Osteoblast (primary cell): ENCODE measurements at places on chromosomes 6 and 20. TPM values are rescaled to one million over a fixed set of nuclear protein-coding genes. Genes with fewer than 3 reads are reported as not detected.

- peaks cover 8% of the 10 kb centered on the region for H3K4me1 ChIP-seq
- H3K36me3 ChIP-seq: no peaks in the 10 kb centered on the region
Observed at GRCh38 chr6:34232901-34233300, 3.8 kb upstream of the HMGA1 start.

DNA sequence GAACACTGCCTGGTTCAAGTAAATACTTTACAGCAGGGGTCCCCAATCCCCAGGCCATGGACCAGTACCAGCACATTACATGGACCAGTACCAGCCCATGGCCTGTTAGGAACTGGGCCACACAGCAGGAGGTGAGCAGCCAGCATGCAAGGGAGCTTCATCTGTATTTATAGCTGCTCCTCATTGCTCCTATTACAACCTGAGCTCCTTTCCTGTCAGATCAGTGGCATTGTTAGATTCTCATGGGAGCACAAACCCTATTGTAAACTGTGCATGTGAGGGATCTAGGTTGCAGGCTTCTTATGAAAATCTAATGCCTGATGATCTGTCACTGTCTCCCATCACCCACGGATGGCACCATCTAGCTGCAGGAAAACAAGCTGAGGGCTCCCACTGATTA lies 12.0 kb upstream of the RBPJL start:
- DNase-seq: no peak
- H3K27me3 ChIP-seq: peaks cover 16% of the 10 kb centered on the region
- H3K27ac ChIP-seq: no peak overlapping the region
- H3K36me3 ChIP-seq: no peaks in the 10 kb centered on the region
- H3K4me1 ChIP-seq: peaks cover 7% of the 10 kb centered on the region

Gene KAT14
- 17.4 and 20.6 TPM in 2 replicates for total RNA-seq

- no peak overlapping the region for H3K4me3 ChIP-seq
- no peaks in the 10 kb centered on the region for H3K36me3 ChIP-seq
Observed at GRCh38 chr20:11155156-11155756, 481.5 kb upstream of the JAG1 start.

Gene C20orf202
- total RNA-seq: under 0.01 TPM in 1 of 2 replicates, not detected in the other

DNA sequence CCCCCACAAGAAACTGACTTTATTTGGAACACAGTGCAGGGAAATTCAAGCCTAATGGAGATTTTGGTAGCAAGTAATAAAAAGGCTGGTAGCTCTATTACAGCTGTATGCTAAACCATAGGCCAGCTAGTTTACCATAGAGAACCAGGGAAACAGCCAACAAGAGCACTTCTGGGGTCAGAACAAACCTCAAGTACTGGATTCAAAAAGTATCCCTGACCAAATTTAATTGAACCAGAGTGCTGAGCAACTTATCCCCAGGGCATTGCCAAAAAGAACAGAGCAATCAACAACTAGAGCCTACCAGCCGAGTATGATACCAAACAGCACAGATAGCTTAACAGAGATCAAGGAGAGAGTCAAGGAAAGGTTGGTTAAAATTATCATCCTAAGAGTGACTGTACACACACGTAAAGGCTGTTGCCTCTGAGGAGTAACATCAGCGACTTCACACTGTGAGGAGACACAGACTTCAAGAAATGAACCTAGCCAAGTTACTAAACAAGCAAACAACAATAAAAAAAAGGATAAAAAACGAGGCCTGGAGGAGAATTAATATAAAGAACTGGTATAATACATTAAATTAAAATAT lies 11.5 kb upstream of the ASF1A start:
- H3K4me1 ChIP-seq: peaks cover 8% of the 10 kb centered on the region
- no peaks in the 10 kb centered on the region for H3K27me3 ChIP-seq
- H3K4me3 ChIP-seq: no peak overlapping the region
- H3K27ac ChIP-seq: no peak overlapping the region
- no peaks in the 10 kb centered on the region for H3K36me3 ChIP-seq

Gene NKAIN4
- not detected in 2 replicates for total RNA-seq

DNA sequence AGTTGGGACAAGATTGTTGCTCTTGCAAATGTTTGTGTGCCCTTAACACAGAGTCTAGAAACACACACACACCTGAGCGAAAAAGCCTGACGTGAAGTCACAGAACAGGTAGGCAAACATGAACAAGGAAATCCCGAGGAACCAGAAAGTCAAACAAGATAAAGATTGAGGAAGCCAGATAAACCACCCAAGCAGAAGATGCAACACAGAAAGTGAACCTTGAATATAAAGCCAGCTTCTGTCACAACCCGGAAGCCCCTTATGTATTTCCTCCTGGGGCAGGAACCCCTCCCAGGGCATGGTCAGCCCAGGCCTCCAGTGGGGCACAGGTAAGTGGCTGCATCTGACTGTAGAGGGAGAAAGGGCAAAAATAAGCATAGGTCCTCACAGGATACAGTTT lies 158.2 kb upstream of the SUPT3H start:
- no peak overlapping the region for H3K27ac ChIP-seq
- peaks cover 21% of the 10 kb centered on the region for H3K4me1 ChIP-seq
- H3K27me3 ChIP-seq: no peaks in the 10 kb centered on the region
- no peak for DNase-seq
- peaks cover 16% of the 10 kb centered on the region for H3K36me3 ChIP-seq

DNA sequence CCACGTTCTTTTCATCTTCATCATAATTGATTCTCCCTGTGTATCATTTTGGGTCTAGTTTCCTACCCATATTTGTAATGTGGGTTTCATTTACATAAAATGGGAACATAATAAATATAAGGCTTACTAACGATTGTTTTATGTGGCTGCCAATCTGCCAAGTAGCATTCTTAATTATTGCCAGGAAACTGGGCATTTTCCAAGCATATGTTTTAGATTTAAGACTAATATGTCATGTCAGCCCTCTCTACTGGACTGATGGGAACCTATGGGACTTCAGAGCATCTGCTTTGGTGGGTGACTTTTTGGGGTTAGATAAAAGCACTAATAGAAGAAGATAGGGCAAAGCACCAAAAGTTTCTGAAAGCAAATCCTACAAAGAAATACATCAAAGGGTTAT lies 157.5 kb downstream of the TBX18 start:
- no peaks in the 10 kb centered on the region for H3K27me3 ChIP-seq
- no peak overlapping the region for H3K4me3 ChIP-seq
- peaks cover 16% of the 10 kb centered on the region for H3K4me1 ChIP-seq
- H3K36me3 ChIP-seq: no peaks in the 10 kb centered on the region
- no peak overlapping the region for H3K27ac ChIP-seq

GRCh38 chr20:33130568-33131061 lies 37.3 kb upstream of the BPIFA2 start:
- no peaks in the 10 kb centered on the region for H3K4me1 ChIP-seq
- no peak for DNase-seq
- H3K27me3 ChIP-seq: peaks cover 2% of the 10 kb centered on the region
- no peaks in the 10 kb centered on the region for H3K36me3 ChIP-seq
- no peak overlapping the region for H3K27ac ChIP-seq
- no peak overlapping the region for H3K4me3 ChIP-seq

GRCh38 chr20:63007646-63008488 lies 1.1 kb upstream of the BHLHE23 start:
- no peaks in the 10 kb centered on the region for H3K4me1 ChIP-seq
- H3K27me3 ChIP-seq: peaks cover 92% of the 10 kb centered on the region
- no peak for DNase-seq
- no peaks in the 10 kb centered on the region for H3K36me3 ChIP-seq
- H3K27ac ChIP-seq: no peak overlapping the region
- no peak overlapping the region for H3K4me3 ChIP-seq

GRCh38 chr6:147040121-147040910 lies 163.9 kb upstream of the STXBP5 start:
- H3K4me3 ChIP-seq: no peak overlapping the region
- H3K27ac ChIP-seq: no peak overlapping the region
- H3K36me3 ChIP-seq: no peaks in the 10 kb centered on the region

Gene RGS19
- total RNA-seq: 5.3 and 6.9 TPM in 2 replicates

DNA sequence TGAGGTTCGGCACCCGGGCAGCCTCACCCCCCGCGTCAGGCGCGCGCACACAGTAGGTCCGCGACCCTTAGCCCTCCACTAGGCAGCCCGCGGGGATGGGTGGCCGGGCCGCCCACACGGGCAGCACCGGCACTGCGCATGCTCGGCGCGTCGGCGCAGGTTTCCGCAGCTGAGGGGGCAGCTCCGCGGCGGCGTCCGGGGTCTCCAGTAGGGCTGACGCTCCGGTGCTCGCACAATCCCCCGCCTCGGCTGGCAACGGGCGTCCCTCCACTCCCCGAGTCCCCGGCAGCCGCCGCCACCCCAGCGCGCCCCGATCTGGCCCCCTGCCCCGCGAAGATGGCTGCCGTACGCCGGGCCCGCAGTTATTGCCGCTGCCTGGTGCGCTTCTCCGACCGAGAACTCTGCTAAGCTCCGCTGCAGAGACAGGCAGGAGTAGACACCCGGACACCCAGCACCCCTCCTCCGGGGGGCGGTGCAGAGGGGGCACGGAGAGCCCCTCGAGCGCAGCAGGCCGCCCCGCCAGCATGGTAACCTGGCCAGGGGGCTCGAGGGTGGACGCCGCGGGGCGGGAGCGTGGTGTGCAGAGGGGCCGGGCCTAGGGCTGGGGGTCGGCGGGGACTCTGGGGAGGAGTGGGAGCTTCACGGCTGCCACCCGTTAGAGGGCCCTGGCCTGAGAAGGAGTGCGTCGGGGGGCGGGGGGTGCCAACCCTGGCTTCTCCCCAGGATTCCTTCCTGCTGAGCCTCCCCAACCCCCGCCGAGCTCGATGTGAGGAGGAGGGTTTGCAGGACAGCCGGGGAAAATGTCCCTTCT lies at the start of gene FBXO9:
Gene FBXO9, plus strand, starts transcription at position 139 of the 811 bp plus-strand sequence. Its CDS starts 386 bp downstream, at position 525.
- no peaks in the 10 kb centered on the region for H3K27me3 ChIP-seq
- peak within 1 kb of the TSS; percentile 92 for H3K4me3 ChIP-seq
- H3K36me3 ChIP-seq: no peaks in the 10 kb centered on the region
- peak within 1 kb of the TSS; percentile 75 for H3K27ac ChIP-seq
- peak; percentile 95 for DNase-seq

Gene MYH7B
- total RNA-seq: 0.29 and 0.36 TPM in 2 replicates

Gene FITM2
- total RNA-seq: 7.1 and 7.2 TPM in 2 replicates

DNA sequence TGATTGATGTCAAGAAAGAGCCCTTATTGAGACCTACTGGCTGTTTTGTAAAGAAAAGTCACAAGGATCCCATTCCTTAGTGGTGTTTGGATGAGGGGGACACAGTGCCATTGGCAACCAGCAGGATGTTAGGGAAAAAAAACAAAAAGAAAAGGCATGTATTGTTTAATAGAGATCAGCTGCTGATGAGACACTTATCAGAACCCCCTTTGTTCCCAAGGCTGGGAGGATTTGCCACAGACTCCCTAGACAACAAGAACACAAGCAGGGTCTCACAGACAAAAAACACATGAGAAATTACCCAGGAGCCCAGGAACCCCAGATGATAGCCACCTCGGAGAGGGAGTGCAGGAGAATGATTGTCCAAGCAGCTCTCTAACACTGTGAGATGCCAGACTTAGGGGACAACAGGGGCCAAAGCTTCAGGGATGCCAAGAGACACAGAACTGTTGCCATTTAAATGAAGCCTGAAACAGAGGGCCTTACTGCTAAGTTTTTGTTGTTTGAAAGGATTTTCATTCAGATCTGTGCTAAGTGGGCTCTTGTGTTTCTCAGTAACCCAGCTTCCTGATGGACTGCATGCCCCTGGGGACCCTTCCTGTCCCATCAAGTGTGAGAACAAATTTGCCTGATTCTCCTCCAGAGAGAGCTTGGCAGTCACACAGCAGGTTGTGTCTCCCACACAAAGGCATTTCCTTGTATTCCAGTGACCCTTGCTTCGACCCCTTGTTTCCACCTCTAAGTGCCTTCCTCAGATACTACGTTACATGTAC lies 48.7 kb upstream of the HEY2 start:
- no peaks in the 10 kb centered on the region for H3K36me3 ChIP-seq
- H3K4me3 ChIP-seq: no peak overlapping the region
- H3K4me1 ChIP-seq: no peaks in the 10 kb centered on the region
- H3K27me3 ChIP-seq: no peaks in the 10 kb centered on the region
- no peak overlapping the region for H3K27ac ChIP-seq

Gene BPIFB1
- not detected in 2 replicates for total RNA-seq

- no peak for DNase-seq
- H3K4me3 ChIP-seq: no peak overlapping the region
- no peak overlapping the region for H3K27ac ChIP-seq
- H3K27me3 ChIP-seq: peaks cover 3% of the 10 kb centered on the region
- H3K4me1 ChIP-seq: peaks cover 10% of the 10 kb centered on the region
Observed at GRCh38 chr6:87807475-87807874, 105.4 kb upstream of the AKIRIN2 start.

DNA sequence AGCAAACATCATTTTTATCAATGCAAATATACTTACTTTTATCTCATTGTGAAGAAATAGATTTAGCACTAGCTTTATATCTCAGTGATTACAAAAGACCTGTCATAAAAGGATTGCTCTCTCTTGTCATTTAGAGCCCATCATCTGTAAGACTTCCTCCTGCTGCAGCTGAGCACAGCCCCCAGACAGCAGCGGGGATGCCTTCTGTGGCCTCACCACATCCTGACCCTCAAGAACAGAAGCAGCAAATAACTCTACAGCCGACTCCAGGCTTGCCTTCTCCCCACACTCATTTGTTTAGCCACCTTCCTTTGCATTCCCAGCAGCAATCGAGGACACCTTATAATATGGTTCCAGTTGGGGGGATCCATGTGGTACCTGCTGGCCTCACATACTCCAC lies 127.0 kb upstream of the EDN1 start:
- no peaks in the 10 kb centered on the region for H3K36me3 ChIP-seq
- no peak overlapping the region for H3K27ac ChIP-seq

Gene TSHZ2
- 3.5 and 3.6 TPM in 2 replicates for total RNA-seq

DNA sequence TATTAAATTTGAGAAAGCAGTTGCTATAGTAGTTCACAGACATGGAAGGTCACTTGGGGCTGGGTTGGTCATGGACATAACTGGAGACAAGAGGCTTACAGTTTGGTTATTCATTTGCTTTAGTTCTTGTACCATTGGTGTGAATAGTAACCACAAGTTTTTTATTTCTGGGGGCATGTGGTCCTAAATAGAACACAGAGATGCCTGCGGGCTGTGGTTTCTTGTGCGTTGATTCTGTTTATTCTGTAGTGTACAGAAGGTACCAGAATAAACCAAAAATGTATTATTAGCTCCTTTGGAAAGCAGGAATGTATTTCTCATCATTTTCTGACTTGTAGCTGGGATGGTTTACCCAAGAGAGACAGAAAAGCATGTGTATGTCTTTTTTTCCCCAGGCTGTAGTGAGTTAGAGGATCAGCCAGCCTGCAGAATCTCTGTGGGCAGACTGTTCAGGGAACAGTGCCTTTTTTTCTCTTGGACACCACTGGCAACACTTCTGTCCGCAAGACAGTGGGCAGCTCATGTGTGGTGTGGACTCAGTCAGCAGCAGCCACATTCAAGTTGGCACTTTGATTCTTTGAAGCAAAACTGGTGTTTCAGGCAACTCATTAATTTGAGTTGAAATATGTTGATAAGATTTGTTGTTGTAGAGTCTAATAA lies 122.1 kb downstream of the LRRC1 start:
- no peaks in the 10 kb centered on the region for H3K27me3 ChIP-seq
- no peak for DNase-seq
- H3K4me1 ChIP-seq: no peaks in the 10 kb centered on the region
- no peak overlapping the region for H3K27ac ChIP-seq
- H3K4me3 ChIP-seq: no peak overlapping the region

DNA sequence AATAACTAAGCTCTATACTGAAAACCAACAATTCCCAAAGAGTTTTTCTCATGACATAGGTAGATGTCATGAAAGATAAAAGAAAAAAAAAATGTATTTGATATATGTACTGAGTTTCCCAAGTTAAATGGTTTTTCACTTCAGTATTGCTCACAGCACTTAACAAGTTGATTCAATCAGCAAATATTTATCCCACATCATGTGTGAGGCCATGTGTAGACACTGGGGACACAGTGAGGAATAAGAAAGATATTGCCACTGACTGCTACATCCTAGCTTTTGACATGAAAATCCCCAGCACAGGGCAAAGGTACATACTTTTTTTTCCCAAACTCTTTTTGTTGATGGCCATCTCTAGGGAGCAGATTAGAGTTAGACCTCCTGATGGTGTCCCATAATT lies 25.3 kb downstream of the SPTLC3 start:
- H3K27ac ChIP-seq: no peak overlapping the region
- no peak for DNase-seq
- H3K27me3 ChIP-seq: no peaks in the 10 kb centered on the region
